ENCODE measurements at places on chromosomes 4 and X. TPM values are rescaled to one million over a fixed set of nuclear protein-coding genes. Genes with fewer than 3 reads are reported as not detected.

GNRHR gene
- not detected for total RNA-seq

CC2D2A gene
- total RNA-seq = 18.8 TPM

DNA sequence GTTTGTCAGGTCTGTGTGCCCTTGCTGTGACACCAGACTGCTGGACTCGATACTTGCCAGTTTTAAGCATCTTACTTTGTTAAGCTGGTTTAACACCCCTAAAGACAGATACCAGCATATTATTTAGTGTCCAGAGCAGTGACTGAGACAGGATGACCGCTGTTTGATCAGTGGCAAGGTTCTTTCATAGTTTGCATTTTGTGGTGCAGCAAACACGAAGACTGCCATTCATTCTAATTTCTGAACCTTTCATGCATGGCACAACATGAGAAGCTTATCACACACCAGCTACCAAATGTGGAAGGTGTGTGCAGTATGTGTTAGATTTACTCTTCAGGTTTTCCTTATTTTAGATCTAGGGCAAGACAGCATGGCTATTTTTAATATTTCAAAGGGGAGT is 28.2 kb downstream of the JADE1 start:
- peaks cover 35% of the 10 kb centered on the region for H3K36me3 ChIP-seq
- H3K4me3 ChIP-seq = peak overlapping the region; percentile 64
- no peak for DNase-seq
- H3K27ac ChIP-seq = peak overlapping the region; percentile 59
- H3K4me1 ChIP-seq = peaks cover 30% of the 10 kb centered on the region

DNA sequence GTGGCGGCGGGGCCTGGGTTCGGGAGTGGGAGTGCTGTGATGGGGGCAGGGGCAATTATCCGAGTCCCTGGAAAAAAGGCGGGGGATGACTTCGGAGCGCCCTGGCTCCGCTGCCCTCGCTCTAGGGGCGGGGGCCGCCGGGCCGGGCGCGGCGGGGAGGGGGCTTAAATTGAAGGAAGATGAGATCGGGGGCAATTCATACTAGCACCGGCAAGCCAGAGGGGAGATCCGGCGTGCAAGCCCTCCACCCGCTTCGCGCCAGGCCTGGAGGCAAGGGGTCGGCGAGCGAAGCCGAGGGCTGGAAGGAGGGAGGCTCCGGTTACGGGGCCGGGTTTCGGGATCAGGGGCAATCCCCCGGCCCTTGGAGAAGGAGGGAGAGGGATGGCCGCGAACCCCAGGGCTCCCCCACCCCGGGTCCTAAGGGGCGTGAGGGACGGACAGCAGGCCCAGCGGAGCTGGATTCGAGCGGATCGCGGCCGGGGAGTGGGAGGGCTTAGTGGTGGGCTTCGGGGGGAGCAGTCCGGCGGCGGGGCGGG is 1.2 kb downstream of the BCORL1 start:
- H3K4me1 ChIP-seq = peaks cover 11% of the 10 kb centered on the region

- H3K27ac ChIP-seq = no peak overlapping the region
- H3K27me3 ChIP-seq = no peaks in the 10 kb centered on the region
- DNase-seq = no peak
- no peak overlapping the region for H3K4me3 ChIP-seq
- H3K36me3 ChIP-seq = no peaks in the 10 kb centered on the region
These were observed 845.8 kb downstream of the TECRL start for GRCh38 chr4:63563288-63564014.
